Activated CD4-positive, alpha-beta T cell treated with anti-CD3 and anti-CD28 coated beads, Interleukin-2, amount 10 ng/mL, durations not matched to agents 24 days and 14 days (primary cell): ENCODE measurements at places on chromosomes 12 and 14. TPM values are rescaled to one million over a fixed set of nuclear protein-coding genes. Genes with fewer than 3 reads are reported as not detected.

The ABCD2 gene
- total RNA-seq, result 7.0 and 7.4 TPM in 2 replicates

GRCh38 chr12:46370380-46370734 is 2.2 kb downstream of the SLC38A2 start:
- DNase-seq, result no peak
- peaks cover 62% of the 10 kb centered on the region for H3K36me3 ChIP-seq
- peak overlapping the region; percentile 99 for H3K27ac ChIP-seq
- H3K4me3 ChIP-seq, result peak overlapping the region; percentile 86
- peaks cover 62% of the 10 kb centered on the region for H3K4me1 ChIP-seq
- H3K27me3 ChIP-seq, result peaks cover 3% of the 10 kb centered on the region

The SLCO1B1 gene
- not detected in 2 replicates for total RNA-seq

The GUCY2C gene
- not detected in 2 replicates for total RNA-seq

DNA sequence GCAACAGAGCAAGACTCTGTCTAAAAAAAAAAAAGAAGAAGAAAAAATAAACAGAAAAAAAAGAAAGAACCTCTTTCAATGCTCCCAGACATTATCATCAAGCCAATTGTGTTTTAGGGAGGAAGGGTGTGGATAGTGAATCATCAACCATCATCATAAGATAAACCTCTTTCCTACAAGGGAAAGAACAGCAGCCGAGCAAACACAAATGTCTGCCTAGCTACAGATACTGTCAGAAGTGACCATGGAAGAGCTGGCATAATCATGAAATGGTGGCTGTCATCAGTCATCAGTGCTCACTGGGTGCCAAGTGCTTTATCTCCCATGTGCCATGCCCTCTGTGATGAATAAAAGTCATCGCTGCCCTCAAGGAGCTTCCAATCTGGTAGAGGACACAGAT is 46.6 kb downstream of the SLC17A8 start:
- no peaks in the 10 kb centered on the region for H3K36me3 ChIP-seq
- no peak for DNase-seq
- H3K4me1 ChIP-seq, result no peaks in the 10 kb centered on the region
- H3K4me3 ChIP-seq, result no peak overlapping the region
- H3K27me3 ChIP-seq, result peaks cover 6% of the 10 kb centered on the region

The LTBR gene
- 1.7 and 2.1 TPM in 2 replicates for total RNA-seq

GRCh38 chr12:30796313-30796780 is 41.6 kb upstream of the CAPRIN2 start:
- no peaks in the 10 kb centered on the region for H3K36me3 ChIP-seq
- no peak for DNase-seq
- H3K27ac ChIP-seq, result no peak overlapping the region
- H3K4me1 ChIP-seq, result peaks cover 14% of the 10 kb centered on the region
- peaks cover 49% of the 10 kb centered on the region for H3K27me3 ChIP-seq

The VSIG10 gene
- 12.8 and 14.4 TPM in 2 replicates for total RNA-seq

The HOXC12 gene
- total RNA-seq, result not detected in 2 replicates

The GMPR2 gene
- total RNA-seq, result 32.4 and 42.8 TPM in 2 replicates

DNA sequence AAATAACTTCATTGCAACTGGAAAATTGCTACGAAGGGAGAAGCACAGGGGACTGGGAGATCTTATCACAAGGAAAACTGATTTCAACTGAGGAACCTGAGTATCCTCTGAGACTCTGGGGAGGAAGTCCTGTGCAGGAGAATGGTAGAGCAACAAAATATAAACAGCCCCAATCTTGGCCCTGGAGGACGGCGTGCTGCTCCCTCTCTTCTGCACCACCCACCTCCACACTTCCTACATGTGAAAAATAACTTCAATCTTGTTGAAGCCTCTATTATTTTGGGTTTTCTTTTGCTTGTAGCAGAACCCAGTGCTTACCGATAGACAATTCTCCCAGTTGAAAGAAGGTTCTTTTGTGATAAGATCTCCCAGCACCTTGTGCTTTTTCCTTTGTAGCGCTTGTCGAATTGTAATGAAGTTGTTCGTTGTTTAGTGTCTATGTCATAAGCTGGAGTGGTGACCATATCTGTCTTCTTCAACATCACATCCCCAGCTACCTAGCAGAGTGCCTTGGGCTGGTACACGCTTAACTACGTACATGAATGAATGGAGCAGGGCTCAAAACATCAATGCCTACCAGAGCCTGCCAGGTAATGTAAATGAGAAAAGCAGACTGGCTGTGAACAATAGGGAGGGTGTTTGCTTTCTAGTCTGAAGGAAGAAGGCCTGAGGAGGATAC is 2.8 kb upstream of the CD4 start:
- peaks cover 57% of the 10 kb centered on the region for H3K4me1 ChIP-seq
- DNase-seq, result peak; percentile 73
- peaks cover 16% of the 10 kb centered on the region for H3K36me3 ChIP-seq
- no peaks in the 10 kb centered on the region for H3K27me3 ChIP-seq
- peak overlapping the region; percentile 68 for H3K4me3 ChIP-seq
- peak overlapping the region; percentile 70 for H3K27ac ChIP-seq

DNA sequence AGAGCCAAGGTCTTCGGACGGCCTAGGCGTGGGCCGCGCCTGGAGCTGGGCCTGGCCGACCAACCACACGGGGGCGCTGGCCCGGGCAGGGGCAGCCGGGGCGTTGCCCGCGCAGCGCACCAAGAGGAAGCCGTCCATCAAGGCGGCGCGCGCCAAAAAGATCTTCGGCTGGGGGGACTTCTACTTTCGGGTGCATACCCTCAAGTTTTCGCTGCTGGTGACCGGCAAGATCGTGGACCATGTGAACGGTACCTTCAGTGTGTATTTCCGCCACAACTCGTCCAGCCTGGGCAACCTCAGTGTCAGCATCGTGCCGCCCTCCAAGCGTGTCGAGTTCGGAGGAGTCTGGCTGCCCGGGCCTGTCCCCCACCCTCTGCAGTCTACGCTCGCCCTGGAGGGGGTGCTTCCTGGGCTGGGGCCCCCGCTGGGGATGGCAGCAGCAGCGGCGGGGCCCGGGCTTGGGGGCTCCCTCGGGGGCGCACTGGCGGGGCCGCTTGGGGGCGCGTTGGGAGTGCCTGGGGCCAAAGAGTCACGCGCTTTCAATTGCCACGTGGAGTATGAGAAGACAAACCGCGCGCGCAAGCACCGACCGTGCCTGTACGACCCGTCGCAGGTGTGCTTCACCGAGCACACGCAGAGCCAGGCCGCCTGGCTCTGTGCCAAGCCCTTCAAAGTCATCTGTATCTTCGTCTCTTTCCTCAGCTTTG is 4.4 kb upstream of the SHMT2 start:
- peaks cover 58% of the 10 kb centered on the region for H3K27me3 ChIP-seq
- H3K27ac ChIP-seq, result peak overlapping the region; percentile 59
- H3K4me3 ChIP-seq, result peak overlapping the region; percentile 60
- H3K36me3 ChIP-seq, result peaks cover 8% of the 10 kb centered on the region
- peak; percentile 91 for DNase-seq
- H3K4me1 ChIP-seq, result peaks cover 57% of the 10 kb centered on the region

The PHLDA1 gene
- 59.6 and 60.7 TPM in 2 replicates for total RNA-seq
